ENCODE measurements at places on chromosomes 5 and 9.

- DNase-seq = no peak
Measured at GRCh38 chr5:106088462-106088861, 1582.3 kb downstream of the EFNA5 start.

- no peak for DNase-seq
Measured at GRCh38 chr9:127143920-127144465, 21.6 kb upstream of the ANGPTL2 start.

- no peak for DNase-seq
Measured at GRCh38 chr5:71693828-71694427, 25.1 kb upstream of the CARTPT start.

DNA sequence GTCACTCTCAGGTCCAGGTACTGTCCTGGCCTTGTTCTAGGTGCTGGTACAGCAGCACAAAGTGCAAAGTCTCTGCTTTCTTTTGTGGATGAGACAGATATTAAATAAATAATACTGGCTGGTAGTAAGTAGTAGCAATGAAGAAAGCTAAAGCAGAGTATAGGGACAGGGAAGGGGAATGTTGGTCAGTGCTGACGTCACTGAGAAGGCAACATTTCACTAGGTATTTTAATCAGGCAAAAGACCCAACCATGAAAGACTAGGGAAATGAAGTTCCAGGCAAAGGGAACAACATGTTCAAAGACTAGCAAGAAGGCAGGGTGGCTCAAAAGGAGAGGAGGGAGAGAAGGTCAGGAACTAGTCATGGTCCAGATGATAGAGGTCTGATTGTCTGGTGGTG lies 388.2 kb downstream of the YTHDC2 start:
- DNase-seq = no peak

DNA sequence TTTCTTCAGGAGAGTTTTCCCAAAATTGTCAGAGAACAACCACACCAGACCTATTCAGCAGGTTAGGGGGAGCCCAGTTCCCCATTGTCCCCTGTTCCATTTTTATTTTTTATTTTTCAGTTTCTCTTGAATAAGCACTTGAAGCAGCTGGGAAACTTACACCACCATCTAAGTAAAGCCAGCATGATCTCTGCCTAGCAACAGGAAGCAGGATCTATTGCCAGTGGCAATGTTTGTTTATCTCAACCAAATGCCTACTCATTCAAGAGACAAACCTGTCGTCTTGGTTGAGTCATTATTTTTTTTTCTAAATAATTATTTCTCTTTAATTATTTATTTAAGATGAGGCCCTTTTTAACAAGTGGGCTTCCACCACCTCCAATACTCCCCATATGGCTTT lies 379.3 kb downstream of the PLK2 start:
- DNase-seq = no peak

GRCh38 chr5:6359555-6360322 lies 18.6 kb downstream of the MED10 start:
- DNase-seq = no peak

DNA sequence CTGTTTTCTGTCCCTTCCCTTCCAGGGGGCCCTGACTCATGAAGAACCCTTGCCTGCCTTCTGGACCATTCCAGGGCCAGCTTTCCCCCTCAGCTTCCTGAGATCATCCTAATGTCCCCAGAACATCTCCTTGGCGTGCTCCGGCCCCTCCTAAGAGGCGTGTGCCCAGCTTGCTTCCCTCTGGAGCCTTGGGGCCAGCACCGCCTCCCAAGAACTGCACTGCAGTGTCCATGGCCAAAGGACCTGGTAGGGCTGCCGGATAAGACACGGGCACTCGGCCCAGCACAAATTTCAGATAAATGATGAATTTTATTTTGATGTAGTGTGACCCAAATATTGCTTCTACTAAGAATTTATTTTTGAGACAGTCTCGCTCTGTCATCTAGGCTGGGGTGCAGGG lies 20.7 kb upstream of the SLC12A7 start:
- no peak for DNase-seq

- DNase-seq = no peak
Measured at GRCh38 chr5:178496642-178497041, 93.6 kb downstream of the COL23A1 start.

DNA sequence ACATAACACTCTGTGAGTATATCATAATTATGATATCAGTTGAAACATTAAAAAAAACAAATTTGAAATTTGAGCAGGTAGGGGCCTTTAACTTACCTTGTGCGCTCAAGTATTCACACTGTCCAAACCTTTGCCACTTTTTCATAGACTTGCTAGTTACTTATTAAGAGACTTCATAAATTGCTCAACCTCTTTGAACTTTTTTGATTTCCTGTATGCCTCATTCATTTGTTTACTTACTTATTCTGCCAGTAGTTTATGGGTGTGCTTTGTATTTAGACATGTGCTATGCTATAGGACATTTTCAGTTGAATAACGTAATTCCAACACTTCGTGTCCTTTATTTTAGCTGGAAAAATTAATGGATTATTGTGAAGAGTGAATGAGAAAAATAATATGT lies 204.8 kb downstream of the HCN1 start:
- no peak for DNase-seq

DNA sequence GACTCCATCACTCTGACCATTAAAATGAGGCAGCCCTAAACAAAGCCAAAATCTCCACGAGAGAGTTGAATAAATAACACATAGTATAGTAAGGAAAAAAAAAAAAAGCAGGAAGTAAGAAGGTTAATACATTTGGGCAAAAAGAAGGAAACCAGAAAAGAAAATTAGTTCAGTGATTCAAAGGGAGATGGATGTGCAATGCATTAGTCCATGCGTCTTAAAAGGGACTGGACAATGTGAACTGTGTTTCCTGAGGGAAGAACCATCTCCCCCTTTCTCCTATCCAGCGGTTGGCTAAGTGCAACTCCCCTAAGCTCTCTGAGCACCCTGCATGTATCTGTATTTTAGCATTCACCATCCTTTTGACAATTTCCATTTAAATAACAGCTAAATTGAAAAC lies 1.4 kb downstream of the ANKRA2 start:
- DNase-seq = no peak

GRCh38 chr5:100818340-100818739 lies 84.7 kb downstream of the ST8SIA4 start:
- no peak for DNase-seq

DNA sequence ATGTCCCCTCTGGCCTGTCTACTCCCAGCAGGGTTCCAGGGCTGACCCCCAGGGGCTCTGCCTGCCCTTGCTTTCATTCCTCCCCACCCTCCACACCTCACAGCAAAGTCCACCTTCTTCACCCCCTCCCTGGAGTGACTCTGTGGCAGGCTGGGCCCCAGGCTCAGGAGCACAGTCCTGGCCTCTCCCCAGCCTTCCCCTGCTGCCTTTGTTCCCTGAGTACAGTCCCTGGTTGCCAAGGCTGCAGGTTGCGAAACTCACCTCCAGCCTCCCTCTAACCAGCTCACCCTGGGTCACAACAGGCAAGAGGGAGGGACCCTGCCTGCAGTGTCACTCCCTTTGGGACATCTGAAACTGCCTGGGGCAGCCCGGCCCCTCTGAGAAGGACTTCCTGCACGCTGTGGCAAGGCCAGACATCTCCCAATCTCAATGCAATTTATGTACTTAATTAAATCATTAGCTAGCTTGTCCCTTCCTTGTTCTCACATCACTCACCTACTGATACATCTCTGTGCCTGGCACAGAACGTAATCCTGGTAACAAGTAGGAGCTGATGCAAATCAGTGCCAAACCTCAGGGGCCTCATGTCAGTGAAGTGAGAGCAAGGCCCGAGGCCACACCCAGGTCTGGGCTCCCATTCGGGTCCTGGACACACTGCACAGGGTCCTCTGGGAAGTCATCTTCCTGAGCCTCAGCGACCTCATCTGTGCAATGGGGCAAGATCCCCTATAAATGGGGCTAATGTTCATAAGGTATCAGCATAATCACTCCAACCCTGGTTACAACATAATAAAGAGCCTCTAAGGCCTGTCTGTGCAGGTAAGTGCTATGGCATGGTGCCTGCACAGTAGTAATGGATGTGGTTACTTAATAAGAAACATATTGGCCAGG lies 27.3 kb upstream of the TRIM14 start:
- no peak for DNase-seq

DNA sequence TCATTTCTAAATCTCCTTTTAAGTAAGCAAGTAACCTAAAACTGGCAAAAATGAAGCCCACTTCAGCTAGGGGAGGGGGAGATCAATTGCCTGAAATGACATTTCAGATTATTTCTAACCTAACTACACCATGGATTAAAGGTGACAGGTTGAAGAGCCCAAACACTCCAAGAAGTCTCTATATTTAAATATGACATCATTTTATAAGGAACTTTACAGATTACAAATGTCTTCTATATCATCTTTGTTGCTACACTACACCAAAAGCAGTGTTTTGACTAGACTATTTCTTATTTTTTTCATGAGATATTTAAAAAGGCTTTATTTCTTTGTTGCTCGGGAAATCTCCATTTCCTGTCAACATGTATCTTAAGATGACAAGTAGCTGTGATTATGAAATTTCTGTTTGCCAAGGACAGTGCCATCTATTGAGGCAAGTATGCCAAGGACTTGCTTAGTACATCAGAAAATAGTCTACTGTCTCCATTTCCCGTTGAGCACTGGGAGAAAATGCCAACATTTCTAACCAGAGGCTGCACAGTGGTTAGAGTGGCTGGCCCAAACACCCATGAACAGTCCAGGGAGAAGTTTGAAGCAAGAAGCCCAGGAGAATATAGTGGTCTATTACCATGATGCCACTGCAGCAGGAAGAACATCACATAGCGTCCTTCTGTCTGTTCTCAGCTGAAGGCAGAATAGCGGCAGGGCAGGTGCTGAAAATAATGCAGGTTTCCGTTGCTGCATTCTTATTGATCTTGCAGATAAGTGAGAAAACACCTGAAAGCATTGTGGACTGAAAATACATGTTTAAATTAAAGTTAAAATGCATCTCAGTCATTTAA lies 93.4 kb upstream of the ITGA2 start:
- no peak for DNase-seq

DNA sequence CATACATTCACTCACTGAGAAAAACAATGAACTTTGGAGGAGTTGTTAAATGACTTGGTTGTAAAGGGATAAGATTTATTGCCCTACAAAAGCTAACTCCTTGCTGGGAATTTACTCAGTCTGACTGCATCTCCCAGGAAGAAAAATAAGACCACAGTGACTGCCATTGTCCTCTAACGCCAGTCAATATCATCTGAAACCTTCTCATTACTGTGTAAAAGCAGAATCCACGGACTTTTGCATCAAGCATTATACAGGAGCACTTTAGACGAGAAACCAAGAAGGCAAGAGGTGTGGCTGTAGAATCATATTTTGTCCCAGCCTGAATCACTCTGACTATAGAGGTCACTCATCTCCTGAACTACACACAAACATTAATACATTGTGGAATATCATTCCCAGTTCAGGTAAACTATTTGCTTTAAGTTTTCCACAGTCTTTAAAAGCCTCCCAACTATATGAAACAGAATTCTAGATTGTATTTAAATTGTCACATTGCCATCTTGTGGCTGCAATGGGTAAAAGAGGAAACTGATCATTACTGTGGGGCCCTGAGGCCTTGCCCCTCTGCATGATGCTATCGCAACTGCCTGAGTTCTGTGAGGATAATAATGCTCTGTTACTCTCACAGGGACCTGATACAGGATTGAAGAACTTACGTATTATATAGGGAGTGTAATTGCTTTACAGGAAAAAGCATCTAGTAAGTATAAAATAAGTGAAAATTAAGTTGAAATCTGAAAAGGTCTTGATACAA lies 142.9 kb downstream of the SLCO4C1 start:
- DNase-seq = no peak

DNA sequence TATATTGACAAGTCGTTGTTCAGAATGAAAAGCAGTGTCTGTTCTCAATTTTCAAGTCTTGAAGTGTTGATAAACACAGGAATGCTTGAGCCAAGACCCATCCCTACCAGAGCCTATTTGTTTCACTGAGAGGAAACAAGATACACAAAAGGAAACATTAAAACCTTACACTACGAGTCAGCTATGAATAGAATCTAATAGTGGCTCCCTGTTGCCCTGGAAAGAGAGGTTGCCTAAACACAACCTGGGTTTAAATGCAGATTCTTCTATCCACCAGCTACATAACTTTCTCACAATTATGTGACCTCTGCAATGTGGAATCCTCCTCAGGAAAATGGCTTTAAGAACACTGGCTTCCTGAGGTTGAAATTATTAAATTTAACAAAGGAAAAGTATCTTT lies 29.1 kb upstream of the BNC2 start:
- no peak for DNase-seq

DNA sequence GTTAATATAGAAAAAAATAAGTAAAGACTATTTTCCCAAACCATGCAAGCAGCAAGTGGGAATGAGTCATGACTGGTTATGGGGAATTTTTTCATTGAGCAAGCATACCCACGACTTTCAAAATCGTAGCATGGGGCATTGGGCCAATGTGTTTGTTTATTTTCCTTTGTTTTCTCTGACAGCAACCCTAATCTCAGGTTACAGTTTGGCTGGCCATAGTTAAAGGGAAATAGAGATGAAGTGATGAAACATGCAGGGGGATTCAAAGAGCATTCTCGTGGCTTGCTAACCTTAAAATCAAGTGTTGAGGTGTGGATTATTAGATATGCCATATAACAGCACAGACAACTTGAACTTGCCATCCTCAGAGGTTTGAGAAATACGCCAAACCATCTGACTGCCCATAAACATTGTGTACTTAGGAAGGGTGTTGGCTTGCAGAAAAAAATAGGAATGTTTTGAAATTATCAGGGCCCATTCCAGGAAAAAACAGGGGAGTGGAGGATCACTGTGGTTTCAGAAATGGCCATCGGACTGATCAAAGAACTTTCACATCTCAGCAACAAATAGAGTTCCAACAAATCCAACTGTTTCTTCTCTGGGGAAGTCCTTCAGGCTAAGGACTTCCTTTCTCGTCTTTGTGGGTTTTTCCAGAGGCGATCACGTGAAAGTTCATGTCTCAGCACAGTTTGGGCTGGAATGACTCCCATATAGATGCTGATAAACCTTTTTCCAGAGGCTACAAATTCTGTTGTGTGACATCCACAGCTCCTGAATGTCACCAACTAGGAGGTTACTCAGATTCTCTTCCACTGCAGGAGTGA lies 259.1 kb downstream of the SYK start:
- no peak for DNase-seq

- DNase-seq = no peak
Measured at GRCh38 chr5:35832762-35833161, 23.9 kb upstream of the IL7R start.

- no peak for DNase-seq
Measured at GRCh38 chr5:134609232-134609851, 23.3 kb downstream of the SAR1B start.

Measured in T-helper 1 cell (primary cell).